ENCODE measurements at places on chromosomes 6 and 20. TPM values are rescaled to one million over a fixed set of nuclear protein-coding genes. Genes with fewer than 3 reads are reported as not detected.
A peak's percentile ranks its signal among the peaks of the same experiment; 100 is the strongest.

KHDC1 gene
- not detected for total RNA-seq

BNIP5 gene
- total RNA-seq = not detected

- DNase-seq = no peak
Observed at GRCh38 chr6:19879663-19880062, 42.5 kb downstream of the ID4 start.

DNA sequence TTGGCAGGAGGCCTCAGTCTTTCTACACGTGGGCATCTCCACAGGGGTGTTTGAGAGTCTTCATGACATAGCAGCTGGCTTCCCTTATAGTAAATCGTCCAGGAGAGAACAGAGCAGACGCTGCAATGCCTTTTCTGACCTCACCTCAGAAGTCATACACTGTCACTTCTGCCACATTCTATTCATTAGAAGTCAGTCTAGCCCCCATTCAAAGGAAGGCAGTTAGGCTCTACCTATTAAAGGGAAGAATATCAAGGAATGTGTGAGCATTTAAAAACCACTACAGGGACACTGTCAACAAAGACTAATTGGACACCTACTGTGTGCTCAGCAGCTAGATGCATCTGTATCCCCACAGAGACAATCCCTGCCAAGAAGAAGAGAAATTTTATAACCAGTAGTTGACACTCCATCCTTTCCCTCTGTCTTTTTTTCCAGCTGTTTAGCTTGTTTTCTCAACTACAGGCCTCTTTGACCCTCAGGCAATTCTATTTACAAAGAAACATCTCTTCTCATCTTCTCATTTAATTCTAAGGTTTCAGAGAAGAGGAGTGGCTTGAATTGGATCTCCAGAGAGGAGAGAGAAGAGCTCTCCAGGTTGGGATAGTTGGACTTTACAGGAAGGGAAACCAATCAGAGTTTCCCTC lies 18.6 kb downstream of the ARMC12 start:
- peak; percentile 63 for DNase-seq

DNA sequence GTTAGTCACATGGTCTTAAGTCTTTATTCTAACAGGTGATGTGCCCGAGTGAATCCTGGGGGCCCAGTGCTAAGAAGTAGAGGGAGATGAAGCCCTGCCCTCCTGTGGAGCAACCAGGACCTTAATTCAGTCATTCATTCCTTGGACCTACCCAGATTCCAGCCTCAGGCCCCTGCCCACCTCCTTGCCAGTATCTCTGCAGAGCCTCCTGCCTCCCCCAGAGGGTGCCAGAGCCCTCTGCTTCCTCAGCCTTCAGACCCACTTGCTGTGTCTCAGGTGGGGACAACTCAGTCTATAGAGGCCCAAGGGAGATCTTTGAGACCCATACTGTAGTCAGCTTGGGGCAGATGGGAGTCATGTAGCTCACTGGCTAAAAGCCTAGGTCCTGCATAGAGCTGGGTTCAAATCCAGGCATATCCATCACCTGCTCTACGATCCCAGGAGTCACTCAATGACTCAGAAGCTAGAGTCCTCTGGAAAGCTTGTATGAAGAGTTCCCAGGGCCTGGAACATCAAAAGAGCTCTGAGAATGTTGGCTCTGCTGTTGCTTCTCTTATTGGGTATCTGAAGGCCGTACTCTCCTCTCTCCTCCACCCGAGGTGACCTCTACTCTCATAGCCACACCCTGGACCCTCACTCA lies 3.9 kb upstream of the SIGLEC1 start:
- DNase-seq = peak; percentile 81

GRCh38 chr6:40343318-40343876 lies 243.8 kb downstream of the LRFN2 start:
- DNase-seq = no peak

Measured in SK-MEL-5 (cell line).